ENCODE measurements at places on chromosomes 4 and X.

DNA sequence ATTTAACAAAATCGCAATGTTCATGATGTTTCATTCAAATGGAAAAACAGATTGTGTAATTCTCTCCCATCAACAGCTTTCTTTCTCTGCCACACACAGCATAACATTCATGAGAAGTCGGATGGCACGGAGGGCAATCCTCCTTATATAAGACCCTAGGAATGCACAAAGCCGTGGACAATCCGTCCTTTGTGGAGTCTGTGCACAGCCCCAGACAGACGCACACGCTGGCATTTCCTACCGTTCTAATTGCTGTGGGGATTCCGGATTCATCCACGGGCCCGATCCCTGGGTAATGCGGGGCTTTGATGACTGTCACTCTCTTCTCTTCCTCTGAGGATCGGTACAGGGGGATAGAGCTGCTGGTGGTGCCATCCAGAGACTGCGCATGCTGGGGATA lies 121.9 kb upstream of the PDLIM3 start:
- DNase-seq = no peak

- peak; percentile 3 for DNase-seq
Observed at GRCh38 chr4:82578935-82579334, 17.1 kb upstream of the TMEM150C start.

DNA sequence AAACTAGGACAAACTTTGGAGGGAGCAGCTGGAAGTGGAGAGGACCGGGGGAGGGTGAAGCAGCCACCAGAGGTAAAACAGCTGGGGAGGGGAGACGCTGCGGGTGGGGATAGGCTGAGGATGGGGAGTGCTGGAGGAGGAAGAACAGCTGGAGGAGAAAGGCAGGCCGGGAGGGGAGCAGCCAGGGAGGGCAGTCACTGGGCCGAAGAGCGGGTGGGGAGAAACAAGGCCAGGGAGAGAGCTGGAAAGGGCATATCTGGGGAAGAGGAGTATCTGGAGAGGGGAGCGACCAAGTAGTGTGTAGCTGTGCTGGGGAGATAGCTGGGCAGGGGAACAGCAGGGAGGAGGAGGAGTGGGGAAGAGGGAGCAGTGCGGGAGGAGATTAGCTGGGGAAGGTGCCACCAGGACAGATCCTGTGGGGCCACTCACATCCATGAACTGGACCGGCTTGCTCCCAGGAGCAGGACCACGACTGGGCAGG lies 2.7 kb downstream of the SLC38A5 start:
- DNase-seq = no peak

- DNase-seq = no peak
Observed at GRCh38 chrX:7993873-7994272, 66.7 kb upstream of the PNPLA4 start.

DNA sequence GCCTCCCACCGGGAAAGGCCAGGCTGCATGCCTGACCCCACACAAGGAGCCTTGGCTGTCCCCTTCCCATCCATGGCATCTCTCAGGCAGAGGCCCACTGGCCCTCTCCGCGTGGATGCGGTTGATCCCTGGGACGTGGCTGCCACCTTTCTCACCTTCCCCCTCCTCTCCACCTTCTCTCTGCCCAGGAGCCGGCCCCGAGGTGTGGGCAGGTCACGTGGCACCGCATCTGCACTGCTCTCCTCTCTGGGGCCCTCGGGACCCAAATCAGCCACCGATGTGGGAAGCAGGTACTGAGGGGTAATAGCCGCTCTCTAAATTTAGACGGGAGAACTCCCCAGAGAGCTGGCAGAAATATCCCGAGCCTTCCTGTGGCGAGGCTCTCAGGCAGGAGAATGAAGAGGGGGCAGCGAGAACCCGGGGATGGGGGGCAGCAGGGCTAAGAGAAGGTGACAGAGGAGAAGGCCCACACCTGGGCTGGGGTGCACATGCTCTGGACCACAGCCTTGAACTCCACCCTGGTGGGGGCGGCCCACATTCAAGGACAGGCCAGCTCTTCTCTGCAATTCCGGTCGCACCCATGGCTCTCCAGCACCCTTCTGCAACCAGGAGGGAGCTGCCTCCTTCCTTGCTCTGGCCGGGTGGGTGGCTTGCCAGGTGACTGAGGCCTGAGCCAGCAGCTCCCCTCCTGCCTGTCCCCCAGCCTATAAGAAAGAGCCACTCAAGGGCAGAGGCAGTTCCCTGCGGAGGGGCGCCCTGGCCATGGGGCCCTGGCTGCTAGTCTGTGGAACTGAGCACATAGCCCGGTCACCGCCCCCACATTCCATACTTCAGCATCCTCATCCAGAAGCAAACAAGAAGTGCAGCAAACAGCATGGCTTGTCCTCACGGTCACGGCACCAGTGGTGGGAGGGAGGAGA lies 9.6 kb upstream of the DUSP9 start:
- DNase-seq = no peak

DNA sequence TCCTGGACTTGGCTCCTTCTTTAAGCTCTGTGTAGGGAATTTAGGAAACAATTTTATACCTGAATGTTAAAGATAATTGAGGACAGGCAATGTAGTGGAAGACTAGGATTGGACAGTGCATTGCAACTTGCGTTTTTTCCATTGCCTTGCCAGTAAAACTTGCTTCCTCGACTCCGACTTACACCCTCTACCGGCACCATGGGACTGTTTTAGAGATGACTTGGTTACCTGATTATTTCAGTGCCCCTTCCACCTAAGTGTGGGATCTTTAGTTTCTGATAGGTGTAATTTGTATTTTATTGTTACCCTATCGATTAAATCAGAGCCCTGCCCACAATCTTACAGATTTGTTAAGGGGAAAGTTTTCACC lies 1.2 kb downstream of the PRPS1 start:
- peak; percentile 39 for DNase-seq

GRCh38 chrX:53320543-53321229 lies 39.3 kb upstream of the IQSEC2 start:
- no peak for DNase-seq

- DNase-seq = no peak
Observed at GRCh38 chrX:9518051-9518450, 53.2 kb downstream of the TBL1X start.

DNA sequence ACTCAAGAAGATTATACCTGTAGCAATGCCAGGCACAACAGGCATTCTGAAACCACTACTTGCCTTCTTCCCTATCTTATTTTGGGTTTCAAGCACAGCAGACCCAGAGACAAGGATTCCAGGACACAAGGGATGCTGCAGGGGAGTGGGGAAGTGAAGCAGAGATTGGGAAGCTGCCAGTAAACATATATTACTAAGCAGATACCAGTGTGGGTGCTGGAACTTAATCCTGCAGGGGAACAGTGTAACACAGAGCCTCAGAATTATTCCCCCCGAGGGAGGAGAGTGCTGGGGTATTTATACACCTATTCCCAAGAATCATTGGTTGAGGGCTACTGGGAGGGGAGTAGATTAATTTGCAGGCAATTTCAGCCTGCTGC lies 33.3 kb upstream of the MAML3 start:
- peak; percentile 11 for DNase-seq

DNA sequence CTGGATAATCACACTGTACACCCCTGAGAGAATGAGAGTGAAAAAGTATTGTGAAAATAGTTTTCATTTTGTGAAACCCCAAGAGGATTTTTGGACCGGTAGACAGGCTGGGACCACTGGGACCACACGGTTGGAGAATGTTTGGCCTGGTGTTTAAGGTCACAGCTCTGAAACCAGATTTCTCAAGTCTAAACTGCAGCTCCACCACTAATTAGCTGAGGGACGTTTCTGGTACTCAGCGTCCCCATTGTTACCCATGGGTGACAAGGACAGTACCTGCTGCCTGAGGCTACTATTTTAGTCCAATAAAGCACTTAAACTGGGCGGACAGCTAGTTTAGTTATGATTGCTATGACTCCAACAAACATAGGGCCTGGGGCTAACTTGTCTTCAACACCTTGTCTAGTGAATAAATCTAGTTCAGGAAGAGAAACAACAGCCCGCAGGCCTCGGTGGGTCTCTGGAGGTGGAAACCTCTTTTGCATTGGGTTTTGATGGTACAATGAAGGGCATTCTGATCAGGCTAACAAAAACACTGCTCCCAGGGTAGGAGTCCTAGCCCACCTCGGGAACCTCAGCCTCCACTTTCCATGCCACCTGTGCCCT lies 509 bp upstream of the USP11 start:
- DNase-seq = no peak

DNA sequence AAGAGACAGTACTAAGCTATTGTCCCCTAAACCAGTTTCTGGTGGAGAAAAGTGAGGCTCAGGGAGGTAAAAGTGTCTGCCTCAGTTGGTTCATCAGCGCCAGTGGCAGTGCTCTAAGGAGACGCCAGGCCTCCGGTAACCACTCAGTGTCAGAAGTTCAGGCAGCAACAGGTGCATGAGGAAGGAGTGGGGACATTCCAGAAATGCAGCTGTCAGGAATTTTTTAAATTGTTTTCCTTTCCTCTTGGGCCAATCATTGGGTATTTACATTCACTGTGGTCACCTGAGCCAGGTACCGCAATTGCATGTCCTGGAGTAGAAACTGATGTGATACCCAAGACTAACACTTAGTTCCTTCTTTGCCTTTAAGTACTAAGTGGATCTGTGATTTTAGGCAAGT lies 40.2 kb upstream of the HS3ST1 start:
- DNase-seq = no peak

GRCh38 chrX:153701706-153702105 lies 14.0 kb downstream of the SLC6A8 start:
- DNase-seq = no peak

DNA sequence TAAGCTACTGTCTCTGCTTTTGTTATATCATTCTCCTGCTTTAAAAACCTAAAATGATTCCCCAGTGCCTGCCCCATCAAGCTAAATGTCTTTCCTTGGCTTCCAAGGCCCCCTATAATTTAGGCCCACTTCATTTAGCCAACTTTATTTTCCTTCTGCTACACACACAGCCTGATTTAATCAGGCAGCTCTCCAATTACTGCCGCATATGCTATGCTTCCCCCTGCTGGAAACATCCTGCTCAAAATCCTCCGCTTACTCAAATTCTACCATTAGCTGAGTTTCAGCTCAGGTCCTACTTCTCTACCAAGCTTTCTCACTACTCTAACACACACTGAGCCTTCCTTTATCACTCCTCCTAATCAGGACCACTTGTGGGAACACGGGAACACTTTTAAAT lies 17.0 kb downstream of the LAMP2 start:
- peak; percentile 51 for DNase-seq

- peak; percentile 52 for DNase-seq
Observed at GRCh38 chr4:4860600-4861389, 1.3 kb downstream of the MSX1 start.

DNA sequence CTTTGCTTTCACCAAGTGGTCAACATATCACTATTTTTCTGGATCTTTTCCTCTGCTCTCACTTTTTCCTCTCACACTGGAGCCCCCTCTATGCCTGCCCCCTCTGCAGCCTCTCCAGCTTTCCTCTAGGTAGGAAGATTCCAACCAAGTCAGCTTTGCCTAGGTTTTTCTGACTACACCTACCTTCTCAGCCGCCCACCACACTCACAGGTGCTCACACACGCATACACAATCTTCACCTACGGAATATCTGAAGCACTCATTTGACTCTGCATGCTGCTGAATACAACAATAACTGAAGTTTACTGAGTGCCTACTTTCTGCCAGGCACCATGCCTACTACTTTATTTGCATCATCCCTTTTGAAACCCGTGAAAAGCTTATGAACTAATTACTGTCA lies 328.0 kb downstream of the PPP3CA start:
- no peak for DNase-seq

DNA sequence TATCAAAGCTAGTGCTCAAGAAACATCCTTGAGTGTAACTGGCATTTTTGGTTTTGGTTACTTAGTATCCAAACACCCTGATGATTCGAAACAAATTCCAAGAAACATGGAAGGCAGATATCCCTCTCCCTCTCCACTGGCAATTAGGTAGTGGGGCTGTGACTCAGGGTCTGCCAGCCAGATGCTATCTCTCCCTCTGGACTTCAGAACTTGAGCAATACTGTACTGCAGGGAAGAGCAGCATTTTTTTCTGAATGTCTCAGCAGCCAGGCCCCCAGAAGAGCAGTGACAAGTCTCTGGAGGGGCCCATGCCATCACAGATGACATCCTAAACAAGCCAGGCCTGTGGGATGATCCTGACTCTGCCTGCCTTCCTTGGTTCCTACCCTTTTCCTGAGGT lies 37.3 kb upstream of the BCORL1 start:
- DNase-seq = peak; percentile 24

DNA sequence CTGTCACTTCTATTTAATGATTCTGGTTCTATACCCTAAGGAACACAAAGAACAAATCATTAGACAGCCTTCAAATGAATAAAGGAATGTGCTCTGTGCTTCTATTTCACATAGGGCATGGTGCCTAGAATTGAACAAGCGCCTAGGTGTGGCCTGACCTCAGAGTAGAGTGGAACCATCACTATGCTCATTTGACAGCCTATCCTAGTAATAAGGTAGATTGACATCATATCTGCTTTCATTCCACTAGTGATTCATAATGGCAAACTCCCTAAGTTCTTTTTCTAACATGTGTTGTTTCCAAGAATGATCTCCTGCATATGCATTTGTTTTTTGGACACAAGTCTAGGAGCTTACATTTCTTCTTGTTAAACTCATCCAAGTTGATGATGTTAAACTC lies 36.6 kb downstream of the METTL14 start:
- no peak for DNase-seq

- DNase-seq = no peak
Observed at GRCh38 chr4:1247864-1248244, 1.1 kb downstream of the CTBP1 start.

GRCh38 chr4:17558941-17559708 lies 17.9 kb upstream of the LAP3 start:
- DNase-seq = no peak

Data from iris pigment epithelial cell (primary cell).